Naive thymus-derived CD8-positive, alpha-beta T cell (primary cell): ENCODE measurements at places on chromosomes 3 and 15.

DNA sequence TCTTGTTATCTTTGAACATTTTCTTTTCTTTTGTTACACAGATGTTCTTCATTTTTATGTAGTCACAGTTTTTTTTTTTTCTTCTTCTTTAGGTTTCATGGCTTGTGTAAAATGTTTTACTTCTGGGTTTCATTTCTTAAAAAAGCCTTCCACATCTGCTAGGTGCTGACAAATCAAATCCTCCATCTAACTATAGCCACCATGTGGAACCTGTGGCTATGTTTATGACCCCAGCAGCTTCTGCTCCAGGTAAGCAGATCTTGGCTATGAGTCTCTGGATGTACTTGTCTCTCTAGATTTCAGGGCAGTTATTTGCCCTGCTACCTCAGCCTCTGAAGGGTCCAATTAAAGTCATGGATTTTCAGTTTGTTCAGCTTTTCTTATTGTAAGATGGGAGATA, 44.5 kb downstream of the OXSM start:
- DNase-seq = no peak

DNA sequence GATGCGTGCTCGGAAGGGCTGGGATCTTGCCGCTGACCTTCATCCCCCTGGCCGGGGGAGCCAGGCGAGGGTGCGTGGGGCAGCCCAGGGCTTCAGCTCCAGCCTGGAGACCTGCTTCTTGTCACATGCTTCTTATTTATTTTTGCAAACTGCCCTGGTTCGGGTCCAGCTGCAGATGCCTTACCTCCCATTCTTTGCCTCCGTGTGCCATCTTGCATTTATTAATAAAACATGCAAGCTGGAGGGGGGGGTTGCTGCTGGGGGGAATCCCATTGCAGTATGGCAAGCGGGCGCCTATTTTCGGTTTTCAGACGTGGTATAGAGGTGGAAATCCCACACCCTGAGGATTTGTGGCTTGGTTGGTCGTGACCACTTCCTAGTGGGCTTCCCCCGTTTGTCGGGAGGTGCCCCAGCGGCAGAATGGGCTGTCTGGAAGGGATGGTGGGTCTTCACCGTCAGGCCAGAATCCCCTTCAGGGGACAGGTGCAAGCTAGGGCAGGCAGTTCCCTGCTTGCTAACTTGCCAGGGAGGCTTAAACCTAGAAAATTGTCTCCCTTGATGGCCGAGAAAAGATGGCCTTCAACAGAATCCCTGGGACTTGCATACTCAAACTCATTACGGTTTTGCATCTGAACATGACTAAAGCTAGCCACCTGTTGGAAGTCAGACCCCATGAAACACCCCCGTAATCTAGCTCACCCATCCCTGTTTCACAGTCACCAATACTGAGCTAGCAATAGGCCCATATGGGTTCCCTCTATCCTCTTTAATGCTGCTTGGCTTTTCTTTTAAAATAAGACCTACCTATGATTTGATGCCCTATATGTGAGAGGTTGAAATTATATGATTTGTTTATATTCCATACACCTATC, 569 bp downstream of the TMEM266 start:
- DNase-seq = no peak

DNA sequence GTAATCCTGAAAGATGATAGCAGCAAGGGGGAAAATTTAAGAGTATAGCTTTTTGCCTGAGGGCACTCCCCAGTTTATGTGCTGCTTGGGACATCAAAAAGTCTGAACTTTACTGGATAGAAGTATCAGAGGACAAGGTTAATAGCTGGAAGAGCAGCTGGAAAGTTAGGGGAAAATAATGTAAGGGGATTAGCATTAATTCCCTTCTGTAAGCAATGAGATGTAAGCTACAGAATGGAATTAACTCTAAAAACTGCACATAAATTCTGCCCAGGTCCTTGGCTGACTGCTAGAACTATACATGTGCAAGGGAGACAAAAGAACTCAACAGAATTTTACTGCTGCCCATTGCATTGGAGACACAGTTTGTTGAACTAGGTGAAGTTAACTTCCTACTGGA, 55.6 kb downstream of the ATP11B start:
- no peak for DNase-seq

DNA sequence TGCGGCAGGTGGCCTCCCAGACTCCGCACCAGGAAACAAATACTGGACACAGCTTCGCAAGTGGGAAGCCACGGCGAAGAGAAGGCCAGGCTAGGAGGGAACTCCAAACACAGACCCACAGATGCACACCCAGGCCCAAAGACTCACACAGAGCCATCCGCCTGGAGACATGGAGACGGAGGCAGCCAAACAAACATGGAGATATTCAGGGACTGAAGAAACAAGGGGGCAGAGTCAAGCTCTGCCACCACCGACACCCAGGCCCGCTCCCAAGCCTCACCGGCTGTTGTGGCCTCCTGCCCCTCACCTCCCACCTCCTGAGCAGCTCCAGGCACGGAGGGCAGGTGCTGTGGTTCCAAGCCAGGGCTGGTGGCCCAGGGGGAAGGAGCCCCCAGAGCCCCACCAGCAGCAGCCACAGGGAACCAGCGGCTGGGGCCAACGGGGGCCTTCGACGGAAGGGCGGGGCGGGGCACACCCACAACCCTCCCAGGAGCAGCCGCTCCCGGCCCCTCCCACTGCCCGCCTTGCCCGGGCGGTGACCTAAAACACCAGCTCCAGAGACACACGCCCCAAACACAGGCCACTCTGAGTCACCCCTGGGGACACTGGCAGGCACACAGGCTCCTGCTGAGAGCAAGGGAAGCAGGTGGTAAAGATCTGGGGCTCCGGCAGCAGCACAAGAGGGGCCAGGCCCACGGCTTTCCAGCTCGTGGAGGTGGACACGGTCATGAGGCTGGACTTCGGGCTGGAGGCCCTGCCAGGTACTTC, 31.9 kb downstream of the TNK2 start:
- no peak for DNase-seq

DNA sequence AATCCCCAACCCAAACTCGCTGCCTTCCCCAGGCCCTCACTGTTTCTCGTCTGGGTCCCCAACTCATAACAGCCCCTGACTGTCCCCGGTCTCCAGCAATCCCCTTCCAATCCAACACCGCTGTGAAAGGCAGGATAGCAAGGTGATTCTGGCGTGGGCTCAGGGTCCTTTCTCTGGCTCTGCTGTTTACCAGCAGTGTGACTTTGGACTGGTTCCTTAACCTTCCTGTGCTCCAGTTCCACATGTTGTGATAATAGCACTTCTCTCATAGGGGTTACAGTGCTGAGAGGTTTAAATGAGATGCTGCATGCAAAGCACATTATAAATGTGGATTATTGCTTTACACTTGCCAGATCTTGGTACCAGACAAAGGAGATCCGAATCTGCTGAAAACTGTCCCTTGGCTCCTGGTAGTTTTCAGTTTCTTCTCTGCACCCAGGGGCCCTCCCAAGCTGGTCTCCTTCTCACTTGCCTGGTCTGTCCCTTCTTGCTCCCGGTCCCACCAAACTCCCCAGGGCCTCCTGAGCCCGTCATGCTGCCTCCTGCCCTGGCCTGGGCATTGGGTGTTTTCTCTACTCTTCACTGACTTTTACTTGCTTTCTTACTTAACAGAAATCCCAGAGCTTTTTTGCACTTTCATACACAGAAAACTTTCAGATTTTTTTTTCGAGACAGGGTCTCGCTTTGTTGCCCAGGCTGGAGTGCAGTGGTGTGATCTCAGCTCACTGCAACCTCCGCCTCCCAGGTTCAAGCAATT, 26.8 kb upstream of the CYP11A1 start:
- no peak for DNase-seq

DNA sequence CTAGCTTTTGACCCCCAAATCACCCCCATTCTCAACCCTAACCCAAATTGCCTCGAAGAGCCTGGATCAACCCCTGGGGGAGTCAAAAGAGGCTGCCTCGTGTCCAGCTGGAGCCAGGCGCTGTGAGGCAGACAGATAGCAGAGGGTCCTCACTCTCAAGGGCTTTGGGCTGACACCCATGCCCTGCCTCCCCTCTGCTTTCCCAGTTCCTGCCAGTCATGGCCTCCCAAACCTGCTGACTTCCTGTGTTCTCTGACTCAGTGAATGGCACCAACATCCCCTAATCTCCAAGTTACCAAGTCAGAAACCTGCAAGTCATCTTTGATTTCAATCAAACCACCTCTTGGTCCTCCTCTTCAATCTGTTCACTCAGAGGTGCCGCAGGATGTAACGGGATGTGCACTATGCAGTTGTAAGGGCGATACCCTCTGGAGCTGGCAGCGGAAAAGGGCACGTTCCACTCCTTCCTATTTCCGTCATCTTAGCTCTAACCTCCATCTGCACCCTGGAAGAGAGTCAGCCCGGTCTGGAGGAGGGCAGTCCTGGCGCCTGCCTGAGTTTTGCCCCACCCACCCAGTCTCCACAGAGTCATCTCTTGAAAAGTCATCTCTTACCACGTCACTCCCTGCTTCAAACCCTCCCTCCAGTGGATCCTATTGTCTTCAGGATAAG, 52.4 kb upstream of the FAM174B start:
- DNase-seq = no peak

- no peak for DNase-seq
Observed at GRCh38 chr3:71565316-71565715, 18.2 kb downstream of the FOXP1 start.

- no peak for DNase-seq
Observed at GRCh38 chr3:16031434-16031833, 143.0 kb upstream of the GALNT15 start.

DNA sequence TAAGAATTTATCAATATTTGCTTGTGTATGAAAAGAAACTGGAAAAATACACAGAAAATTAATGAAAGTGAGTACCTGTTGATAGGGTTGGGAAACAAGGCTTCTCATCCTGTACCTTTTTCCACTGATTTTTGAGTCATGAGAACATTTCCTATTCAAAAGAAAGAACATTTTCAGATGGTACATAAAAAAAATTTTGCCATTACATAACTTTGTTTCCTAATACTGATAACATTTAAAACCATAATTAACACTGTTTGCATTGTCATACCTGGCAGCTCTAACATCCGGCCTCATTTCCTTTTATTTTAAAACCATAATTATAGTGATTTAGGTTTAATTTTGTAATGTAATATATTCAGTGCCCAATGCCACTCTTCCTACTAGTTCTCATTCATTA, 11.7 kb downstream of the NKTR start:
- no peak for DNase-seq

DNA sequence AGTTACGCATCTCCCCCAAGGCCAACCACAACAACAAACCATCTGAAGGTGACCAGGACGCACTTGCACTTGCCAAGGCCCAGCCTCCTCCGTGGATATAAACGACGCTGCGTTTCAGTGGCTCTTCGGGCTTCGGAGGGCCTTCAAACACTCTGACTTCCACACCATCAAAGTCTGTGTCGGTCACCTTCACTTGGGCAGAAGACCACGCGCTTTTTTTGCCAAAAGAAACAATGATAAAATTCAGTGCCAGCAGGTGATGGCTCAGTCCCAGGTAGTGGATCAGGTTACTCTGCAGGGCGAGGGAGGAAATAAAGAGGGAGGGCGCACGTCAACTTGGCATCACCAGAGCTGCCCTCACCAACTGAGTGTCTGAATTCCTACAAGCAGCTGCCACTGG, 63.0 kb downstream of the NCEH1 start:
- no peak for DNase-seq

GRCh38 chr3:169931747-169932520, 20.6 kb downstream of the SAMD7 start:
- no peak for DNase-seq

GRCh38 chr3:100603469-100603868, 5.9 kb upstream of the ADGRG7 start:
- DNase-seq = no peak

DNA sequence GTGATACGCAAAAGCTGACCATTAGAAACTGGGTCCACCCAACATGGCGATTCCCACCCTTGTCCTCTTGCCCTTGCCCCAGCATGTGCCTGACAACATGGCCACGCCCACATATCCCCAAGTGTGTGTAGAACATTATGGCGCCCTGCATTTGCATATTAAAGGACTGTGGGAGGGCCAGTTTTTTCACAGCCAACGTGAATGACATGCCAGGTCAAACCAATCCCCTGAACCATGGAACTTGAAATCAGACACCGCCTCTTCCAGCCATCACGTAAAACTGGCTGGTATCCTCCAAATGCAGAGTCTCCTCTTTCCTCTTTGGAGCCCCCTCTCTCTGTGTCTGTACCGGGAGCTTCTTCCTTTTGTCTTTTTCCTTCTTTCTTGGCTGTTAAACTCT, 156.7 kb upstream of the EPHA6 start:
- no peak for DNase-seq

GRCh38 chr3:32577174-32577573, 6.5 kb upstream of the DYNC1LI1 start:
- DNase-seq = no peak

GRCh38 chr3:24498391-24498790, 3.7 kb upstream of the THRB start:
- DNase-seq = no peak

- no peak for DNase-seq
Observed at GRCh38 chr3:95654570-95655362, 1159.6 kb upstream of the EPHA6 start.

DNA sequence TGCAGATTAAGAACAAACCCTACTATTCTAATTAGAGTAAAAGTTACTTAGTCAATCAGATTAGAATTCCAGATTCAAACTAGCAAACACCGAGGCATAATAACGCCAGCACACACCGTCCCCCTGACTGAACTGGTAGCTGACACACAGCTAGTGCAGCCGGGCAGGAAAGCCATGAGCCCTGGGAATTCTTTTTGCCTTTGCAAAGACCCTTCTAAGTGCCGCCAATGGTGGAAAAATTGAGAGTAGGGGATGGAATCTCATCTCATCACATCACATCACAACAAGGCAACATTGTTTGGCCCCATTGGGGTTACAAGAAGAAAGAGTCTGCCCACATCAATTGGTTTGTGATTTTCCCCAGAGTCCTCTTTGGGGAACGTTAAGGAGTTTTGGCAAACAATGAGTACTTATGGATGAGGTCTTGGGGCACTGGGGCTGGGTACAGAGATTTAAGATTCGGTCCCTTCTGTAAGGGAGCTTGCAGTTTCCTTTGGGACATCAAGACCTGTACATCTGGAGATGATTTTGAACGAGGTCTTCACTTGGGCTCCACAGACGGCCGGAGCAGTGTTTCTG, 120.4 kb upstream of the MEF2A start:
- no peak for DNase-seq

- DNase-seq = no peak
Observed at GRCh38 chr3:124431331-124431994, 298.8 kb upstream of the UMPS start.
